NCI-H187 (cell line): ENCODE measurements at places on chromosomes 7 and 10.
A peak's percentile ranks its signal among the peaks of the same experiment; 100 is the strongest.

GRCh38 chr10:35359873-35360272, 23.6 kb downstream of the CCNY start:
- DNase-seq = no peak

DNA sequence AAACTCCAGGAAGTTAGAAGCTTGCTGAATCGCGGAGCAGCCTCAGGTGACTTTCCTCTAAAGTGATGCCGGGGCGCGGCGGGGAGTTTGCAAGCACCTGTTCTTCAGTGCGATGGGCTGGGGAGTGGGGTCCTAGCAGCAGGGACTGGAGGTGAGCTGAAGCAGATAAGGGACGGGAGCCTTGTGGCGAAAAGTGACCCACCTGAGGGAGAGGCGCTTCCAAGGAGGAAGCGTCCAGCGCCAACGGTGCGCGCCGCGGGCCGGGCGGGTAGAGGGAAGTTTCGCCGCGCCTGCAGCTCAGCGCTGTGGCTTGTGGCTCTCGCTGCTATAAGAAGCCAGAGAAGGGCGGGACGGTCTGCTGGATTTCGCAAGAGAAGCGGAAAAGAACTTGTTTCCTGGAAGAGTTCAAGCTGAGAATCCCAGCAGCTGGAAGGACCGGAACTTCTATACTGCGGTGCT, at the start of gene STEAP4:
Gene STEAP4, minus strand, starts transcription at position 305 of the 459 bp plus-strand sequence. CDS start 22,625 bp downstream, outside the sequence.
- DNase-seq = no peak

DNA sequence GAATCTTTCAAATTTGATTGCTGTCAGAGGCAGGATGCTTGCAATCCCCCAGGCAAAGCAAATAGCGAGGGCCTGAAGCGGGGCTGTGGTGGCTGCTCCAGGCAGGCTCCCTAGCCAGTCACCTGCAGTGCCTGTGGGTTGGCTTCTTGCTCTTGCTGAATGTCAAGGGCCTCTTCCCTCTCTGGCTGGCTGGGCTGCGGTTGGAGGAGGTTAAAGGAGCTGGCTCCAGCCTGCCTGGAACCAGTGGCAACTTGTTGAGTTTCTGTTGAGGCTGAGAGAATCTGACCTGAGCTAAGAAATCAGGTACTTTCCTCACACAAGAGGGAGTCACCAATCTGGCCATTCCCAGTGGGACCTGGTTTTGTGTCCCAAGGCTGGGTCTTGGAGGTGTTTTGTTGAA, 134.7 kb downstream of the TMEM178B start:
- DNase-seq = peak; percentile 95

DNA sequence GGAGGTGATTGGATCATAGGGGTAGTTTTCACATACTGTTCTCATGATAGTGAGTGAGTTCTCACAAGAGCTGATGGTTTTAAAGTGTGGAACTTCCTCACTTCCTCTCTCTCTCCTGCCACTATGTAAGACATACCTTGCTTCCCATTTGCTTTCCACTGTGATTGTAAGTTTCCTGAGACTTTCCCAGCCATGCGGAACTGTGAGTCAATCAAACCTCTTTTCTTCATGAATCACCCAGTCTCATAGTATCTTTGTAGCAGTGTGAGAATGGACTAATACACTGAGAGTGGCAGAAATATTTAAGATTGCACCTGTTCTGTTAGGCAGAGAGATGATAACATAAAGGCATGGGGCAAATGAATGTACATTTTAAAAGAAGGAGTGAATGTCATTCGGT, 507.8 kb downstream of the SORCS3 start:
- no peak for DNase-seq

DNA sequence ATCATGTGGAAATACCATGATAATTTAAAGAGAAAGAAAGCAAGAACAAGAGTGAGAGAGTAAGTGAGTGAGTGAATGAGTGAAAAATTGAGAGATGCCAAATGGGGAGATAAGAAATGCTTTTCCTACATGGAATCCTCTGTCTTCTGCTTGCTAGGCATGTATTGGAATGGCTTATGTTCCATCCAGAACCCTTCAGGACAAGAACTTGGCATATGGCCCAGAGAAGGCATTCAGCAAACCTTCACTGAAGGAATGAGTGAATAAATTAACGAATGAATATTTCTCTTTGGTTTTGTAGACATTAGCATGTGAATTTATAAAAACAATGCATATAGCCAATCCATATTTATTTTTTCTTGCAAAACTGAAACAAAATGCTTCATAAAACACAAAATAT, 162.2 kb downstream of the LRRTM3 start:
- DNase-seq = no peak

DNA sequence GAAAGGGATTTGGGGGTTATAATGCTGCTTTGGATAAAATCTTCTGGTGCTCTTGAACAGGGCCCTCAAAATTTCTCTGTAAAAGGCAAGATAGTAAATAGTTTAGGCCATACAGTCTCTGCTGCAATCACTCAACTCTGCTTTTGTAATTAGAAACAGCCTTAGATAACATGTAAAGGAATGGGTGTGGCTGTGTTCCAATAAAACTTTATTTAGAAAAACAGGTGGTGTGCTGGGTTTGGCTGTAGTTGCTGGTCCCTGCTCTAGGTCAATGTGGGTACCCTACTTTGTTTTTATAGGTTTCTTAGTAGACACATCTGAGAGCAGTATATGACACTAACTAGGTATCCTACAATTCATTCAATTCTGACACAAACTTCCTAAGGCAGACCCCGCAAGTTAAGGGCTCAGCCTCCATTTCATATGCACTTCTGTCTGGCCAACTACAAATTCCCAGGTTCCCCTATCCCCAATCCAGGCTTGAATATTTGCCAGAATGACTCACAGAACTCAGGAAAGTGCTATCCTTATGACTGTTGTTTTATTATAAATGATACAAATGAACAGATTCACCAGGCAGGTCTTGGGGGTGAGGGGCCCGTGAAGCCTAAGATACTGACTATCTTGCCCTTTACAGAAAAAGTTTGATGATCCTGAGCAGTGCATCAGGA, 349.9 kb downstream of the RPS24 start:
- no peak for DNase-seq

DNA sequence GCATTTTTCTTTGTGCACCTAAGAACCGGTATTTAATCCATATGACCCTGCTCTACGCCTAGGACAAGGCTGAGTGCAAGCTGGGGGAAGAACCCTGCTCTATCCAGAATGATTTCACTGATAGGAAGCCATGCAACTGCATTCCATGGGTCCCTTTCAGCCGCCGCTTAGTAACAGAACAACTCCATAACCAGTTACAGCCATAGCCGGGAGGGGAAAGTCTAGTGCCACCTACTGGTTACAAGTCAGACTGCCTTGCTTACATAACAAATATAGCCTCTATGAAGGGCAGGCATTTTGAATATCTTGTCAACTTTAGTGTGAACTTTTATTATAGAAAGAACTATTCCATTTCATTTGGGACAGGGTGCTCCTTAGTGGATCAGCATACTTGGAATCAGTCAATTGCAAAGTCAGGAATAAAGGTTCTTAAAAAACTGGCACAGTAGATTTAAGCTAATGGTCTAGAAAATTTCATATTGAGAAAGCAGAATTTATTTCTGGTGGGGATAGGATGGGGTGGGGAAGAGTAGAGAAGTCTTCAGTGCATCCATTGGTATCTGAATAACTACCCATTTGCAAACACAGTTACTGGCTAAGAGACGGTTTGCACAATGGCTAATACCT, 521.7 kb downstream of the ADRA2A start:
- DNase-seq = no peak

DNA sequence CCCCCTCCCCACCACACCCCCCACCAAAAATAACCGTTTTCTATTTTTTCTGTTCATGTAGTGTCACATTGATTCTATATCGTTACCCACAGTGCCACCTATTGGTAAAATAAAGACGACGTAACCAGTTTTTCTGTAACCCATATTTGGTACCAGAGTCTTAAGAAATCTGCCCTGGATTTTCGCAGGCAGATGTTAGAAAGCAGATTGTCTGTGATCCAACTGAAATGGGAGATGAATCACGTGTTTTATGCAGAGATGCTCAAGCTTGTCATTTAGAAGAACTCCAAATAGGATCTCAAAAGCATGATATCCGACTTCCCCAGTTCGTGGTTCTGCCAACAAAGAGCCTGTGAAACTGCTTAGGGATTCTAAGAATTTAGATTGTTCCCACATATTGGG, 261.1 kb upstream of the CSTF2T start:
- DNase-seq = no peak

DNA sequence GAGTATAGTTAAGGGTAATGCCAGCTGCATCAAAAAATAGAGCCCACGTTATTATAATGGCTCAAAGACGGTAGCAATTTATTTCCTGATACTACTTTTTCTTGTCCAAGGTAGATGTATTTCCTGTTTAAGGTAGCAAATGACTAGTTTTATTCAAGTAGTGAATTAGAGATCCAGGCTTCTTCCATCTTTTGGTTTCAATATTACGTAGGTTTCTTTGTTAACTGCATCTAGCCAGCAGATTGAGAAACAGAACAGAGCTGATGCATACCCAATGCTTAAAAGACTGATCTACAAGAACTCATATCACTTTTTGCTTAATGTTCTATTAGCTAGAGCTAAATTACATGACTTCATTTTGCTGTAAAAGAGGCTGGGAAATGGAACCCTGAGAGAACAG, 992.1 kb downstream of the NRG3 start:
- DNase-seq = no peak

- DNase-seq = no peak
These were observed 745 bp upstream of the ORAI2 start for GRCh38 chr7:102432442-102433218.
